Non-pigmented ciliary epithelial cell (primary cell): ENCODE measurements at places on chromosomes 13 and 19.

- DNase-seq, result no peak
Observed at GRCh38 chr19:7833225-7834099, 3.4 kb downstream of the EVI5L start.

- no peak for DNase-seq
Observed at GRCh38 chr13:32428581-32429432, 877 bp upstream of the N4BP2L1 start.

DNA sequence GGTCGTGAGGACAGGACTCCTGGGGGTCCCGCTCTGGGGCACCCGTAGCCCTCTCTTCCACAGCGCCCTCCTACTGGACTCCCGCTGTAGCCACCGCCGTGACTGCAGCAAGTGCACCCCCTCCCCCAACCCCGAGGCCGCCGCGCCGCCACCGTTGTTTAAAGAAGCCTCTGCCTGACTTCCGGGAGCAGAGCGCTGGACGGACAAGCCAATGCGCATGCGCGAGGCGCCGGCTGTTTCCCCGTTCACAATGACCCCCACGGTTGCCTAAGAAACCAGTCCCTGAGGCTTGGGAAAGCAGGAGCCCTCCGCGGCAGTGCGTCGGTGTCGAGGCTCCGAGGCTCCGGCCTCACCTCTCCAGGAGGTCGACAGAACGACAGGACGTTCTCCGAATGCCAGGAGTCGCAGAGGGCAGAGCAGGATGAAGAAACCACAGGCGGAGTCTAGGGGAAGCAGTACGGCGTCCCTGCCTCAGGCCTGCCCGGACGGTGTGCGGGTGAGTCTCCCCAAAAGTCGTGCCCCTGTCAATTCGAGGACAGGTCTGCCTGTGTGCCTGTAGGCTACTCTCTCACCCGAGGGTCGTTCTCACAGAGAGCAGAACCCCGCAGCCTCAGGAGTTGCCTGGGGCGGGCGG lies 70.5 kb upstream of the ZNF420 start:
- DNase-seq, result no peak

GRCh38 chr19:33469171-33470039 lies 52.2 kb downstream of the PEPD start:
- no peak for DNase-seq

GRCh38 chr19:46456930-46457329 lies 14.4 kb downstream of the PNMA8A start:
- DNase-seq, result no peak
